ENCODE measurements at places on chromosomes 11 and 22. TPM values are rescaled to one million over a fixed set of nuclear protein-coding genes. Genes with fewer than 3 reads are reported as not detected.
A peak's percentile ranks its signal among the peaks of the same experiment; 100 is the strongest.

DNA sequence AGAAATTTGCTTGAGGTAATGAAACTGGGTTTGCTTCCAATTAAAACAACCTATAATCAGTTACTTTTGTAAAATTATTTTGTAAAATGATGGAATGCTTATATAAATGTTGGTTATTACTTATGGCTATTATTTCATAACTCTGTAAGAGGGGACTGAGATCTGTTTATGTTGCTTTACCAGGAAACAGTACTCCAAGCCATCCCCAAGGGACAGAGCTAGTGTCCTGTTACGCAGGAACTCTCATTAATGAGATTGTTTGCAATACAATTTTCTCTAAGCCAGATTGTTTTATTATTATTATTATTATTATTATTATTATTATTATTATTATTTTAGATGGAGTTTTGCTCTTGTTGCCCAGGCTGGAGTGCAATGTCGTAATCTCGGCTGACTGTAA, 2.3 kb upstream of the NOX4 start:
- H3K4me1 ChIP-seq: no peaks in the 10 kb centered on the region
- H3K27ac ChIP-seq: no peak overlapping the region
- H3K27me3 ChIP-seq: peaks cover 17% of the 10 kb centered on the region
- DNase-seq: no peak
- no peaks in the 10 kb centered on the region for H3K36me3 ChIP-seq
- H3K4me3 ChIP-seq: no peak overlapping the region

DNA sequence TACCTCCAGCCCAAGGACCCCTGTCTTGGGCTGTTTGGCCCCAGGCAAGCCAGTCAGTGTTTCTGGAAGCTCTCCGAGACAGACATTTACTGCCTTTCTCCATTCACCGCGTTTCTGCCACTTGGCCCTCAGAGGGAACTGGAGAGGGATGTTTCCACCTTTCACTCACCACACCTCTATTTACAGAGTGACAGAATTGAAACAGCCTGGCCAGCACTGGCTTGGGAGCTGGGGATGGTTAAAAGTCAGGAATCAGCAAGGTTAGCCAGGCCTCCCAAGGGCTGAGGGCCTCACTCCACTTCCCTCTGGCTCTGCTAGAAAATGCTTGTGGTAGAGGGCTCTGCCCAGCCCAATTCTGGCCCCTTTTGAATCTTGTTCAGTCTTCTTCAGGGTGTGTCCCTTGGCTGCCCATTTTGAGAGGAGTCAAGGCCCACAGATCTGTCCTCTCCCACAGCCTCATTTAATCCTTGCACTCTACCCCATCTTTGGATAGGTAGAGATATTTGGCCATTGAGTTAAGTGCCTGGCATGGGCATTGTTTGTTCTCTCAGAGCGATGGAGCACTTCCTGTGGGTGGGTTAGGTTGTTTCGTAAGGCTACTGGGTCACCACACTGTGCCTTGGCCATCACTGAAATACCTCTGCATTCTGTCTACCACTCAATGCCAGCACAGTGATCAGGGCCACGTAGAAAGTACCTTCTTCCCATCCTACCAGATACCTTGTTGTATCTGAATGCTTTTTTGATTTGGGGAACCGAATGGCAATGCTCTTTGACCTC, 119.2 kb downstream of the MICAL2 start:
- no peak overlapping the region for H3K27ac ChIP-seq
- no peaks in the 10 kb centered on the region for H3K4me1 ChIP-seq
- H3K4me3 ChIP-seq: no peak overlapping the region
- peaks cover 80% of the 10 kb centered on the region for H3K36me3 ChIP-seq
- no peak for DNase-seq
- no peaks in the 10 kb centered on the region for H3K27me3 ChIP-seq

GRCh38 chr11:95972060-95972459, 48.2 kb upstream of the MTMR2 start:
- DNase-seq: no peak
- H3K4me3 ChIP-seq: no peak overlapping the region
- no peaks in the 10 kb centered on the region for H3K36me3 ChIP-seq
- H3K27ac ChIP-seq: no peak overlapping the region

- no peak overlapping the region for H3K4me3 ChIP-seq
- H3K27ac ChIP-seq: no peak overlapping the region
- H3K36me3 ChIP-seq: no peaks in the 10 kb centered on the region
- no peaks in the 10 kb centered on the region for H3K27me3 ChIP-seq
- H3K4me1 ChIP-seq: no peaks in the 10 kb centered on the region
Measured at GRCh38 chr11:41449483-41450050, 9.9 kb downstream of the LRRC4C start.

DNA sequence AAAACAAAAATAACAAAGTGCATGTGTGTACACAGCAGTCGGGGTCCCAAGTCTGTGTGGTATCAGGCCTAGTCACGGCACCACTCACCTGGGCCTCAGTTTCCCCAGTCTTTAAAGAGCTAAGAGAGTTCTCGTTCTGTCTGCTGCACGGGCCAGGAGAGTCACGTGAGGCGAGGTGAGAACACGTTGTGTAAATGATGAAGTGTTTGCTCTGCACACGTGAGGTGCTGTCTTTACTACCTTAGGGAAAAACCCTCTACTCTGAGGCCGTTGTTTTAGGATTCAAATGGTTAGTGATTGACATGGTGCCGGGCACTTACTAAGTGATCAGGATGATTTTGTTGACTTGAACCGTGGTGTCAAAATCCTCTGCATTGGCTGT, 86.5 kb upstream of the PPARA start:
- no peak for DNase-seq
- no peaks in the 10 kb centered on the region for H3K27me3 ChIP-seq
- peak overlapping the region; percentile 100 for H3K27ac ChIP-seq
- no peaks in the 10 kb centered on the region for H3K36me3 ChIP-seq
- H3K4me1 ChIP-seq: peaks cover 17% of the 10 kb centered on the region

DNA sequence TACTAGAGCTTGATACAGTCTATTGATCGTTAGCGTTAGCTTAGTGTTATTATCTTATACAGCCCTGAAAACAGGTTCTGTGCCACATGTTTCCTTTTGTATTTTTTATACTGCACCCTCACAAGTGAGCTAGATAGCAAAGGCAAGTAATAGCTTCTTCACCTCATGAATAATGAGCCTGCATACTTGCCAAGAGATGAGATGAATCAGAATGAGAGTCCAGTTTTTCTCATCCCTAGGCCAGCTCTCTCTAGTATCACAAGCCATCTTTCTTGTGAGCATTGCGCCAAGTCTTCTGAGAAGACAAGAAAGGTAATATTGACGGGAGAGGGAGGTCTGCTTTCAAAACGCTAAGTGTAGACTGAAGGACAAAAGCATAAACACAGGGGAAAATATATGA, 8.7 kb upstream of the CARD18 start:
- H3K4me1 ChIP-seq: no peaks in the 10 kb centered on the region
- H3K27me3 ChIP-seq: no peaks in the 10 kb centered on the region
- no peaks in the 10 kb centered on the region for H3K36me3 ChIP-seq
- no peak overlapping the region for H3K27ac ChIP-seq

GRCh38 chr11:68524681-68525080, 64.1 kb downstream of the PPP6R3 start:
- peaks cover 78% of the 10 kb centered on the region for H3K36me3 ChIP-seq
- peaks cover 68% of the 10 kb centered on the region for H3K4me1 ChIP-seq
- no peaks in the 10 kb centered on the region for H3K27me3 ChIP-seq
- DNase-seq: no peak
- peak overlapping the region; percentile 21 for H3K27ac ChIP-seq

DNA sequence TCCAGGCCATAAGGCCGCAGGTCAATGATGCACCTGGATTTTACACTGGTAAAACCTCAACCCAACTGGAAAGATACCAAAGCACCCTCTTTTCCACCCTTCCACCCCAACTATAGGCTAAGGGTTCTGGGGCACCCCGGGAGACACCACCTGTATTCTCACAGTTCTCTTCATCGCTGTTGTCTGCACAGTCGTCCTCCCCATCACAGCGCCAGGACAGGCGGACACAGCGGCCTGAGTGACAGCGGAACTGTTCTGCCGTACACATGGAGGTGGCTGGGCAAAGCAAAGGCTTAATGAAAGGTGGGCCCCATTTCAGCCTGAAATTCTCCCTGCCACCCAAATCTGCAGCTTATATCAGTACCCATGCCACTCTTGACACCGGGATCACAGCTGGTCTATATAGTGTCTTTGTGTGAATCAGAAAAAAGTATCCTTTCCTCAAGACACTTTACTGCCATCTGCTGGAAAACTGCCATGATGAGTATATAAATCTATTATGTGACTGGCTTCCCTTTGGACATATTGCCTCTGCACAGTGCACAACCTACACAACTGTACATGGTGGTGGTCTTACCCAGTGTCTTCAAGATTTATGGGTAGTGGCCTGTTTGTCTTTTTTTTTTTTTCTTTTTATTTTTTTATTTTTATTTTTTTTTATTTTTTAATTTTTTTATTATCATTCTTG, 21.5 kb downstream of the LRP4 start:
- no peak overlapping the region for H3K4me3 ChIP-seq
- H3K27me3 ChIP-seq: no peaks in the 10 kb centered on the region
- H3K27ac ChIP-seq: no peak overlapping the region
- no peak for DNase-seq

DNA sequence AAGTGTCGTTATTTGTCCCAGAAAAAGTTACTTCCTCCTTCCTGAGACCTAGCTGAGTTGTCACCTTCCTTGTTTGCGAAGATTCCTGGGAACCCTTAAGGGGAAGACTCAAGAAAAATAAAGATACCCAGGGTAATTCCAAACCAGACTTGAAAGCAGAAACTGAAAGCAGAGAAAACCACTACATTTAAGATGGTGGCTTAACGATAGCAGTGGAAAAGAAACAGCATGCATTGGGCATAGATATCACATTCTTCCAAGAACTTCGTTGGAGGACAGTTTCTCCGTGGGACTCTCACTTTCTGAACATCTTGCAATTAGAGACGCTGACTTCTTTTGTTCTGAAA, 89.1 kb downstream of the FAM76B start:
- H3K27me3 ChIP-seq: no peaks in the 10 kb centered on the region
- no peak overlapping the region for H3K27ac ChIP-seq
- peaks cover 8% of the 10 kb centered on the region for H3K4me1 ChIP-seq
- H3K4me3 ChIP-seq: no peak overlapping the region
- no peaks in the 10 kb centered on the region for H3K36me3 ChIP-seq
- DNase-seq: no peak

- H3K36me3 ChIP-seq: peaks cover 94% of the 10 kb centered on the region
- H3K27ac ChIP-seq: no peak overlapping the region
- H3K4me1 ChIP-seq: no peaks in the 10 kb centered on the region
- H3K27me3 ChIP-seq: no peaks in the 10 kb centered on the region
- no peak for DNase-seq
- H3K4me3 ChIP-seq: no peak overlapping the region
Measured at GRCh38 chr11:13366266-13367026, 88.9 kb downstream of the BMAL1 start.

- peaks cover 100% of the 10 kb centered on the region for H3K36me3 ChIP-seq
- H3K4me3 ChIP-seq: no peak overlapping the region
- no peaks in the 10 kb centered on the region for H3K27me3 ChIP-seq
- DNase-seq: no peak
- no peak overlapping the region for H3K27ac ChIP-seq
Measured at GRCh38 chr11:3723014-3723708, 52.0 kb upstream of the CHRNA10 start.

DNA sequence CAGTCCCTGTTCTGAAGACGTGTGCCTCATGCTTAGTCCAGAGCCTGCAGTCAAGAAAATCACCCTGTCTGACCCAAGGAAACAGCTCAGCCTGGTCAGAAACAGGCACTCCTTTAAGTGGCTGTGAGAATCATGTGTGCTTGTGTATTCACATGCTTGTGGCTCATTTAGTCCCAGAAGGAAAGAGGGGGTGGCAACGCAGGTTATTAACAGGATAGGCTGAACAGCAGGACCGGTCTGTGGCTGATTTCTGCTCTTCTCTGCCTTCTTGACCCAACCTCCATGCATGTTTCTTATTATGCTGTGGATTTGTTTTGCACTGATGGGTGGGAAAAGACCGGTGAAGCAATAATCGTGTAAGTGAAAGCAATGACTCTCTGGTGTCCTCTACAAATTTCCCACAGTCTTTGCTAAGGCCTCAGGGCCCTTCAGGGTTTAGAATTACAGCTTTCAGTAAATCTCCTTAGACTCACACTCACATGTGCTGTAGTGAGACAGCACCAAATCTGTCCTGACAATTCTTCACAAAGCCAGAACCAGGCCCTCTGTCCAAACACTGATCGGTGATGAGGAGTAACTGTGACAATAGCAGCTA, 288.1 kb downstream of the ETS1 start:
- no peaks in the 10 kb centered on the region for H3K36me3 ChIP-seq
- H3K27me3 ChIP-seq: no peaks in the 10 kb centered on the region
- DNase-seq: no peak
- H3K4me3 ChIP-seq: no peak overlapping the region
- peaks cover 28% of the 10 kb centered on the region for H3K4me1 ChIP-seq

GRCh38 chr11:110242746-110243145, 53.7 kb downstream of the RDX start:
- H3K36me3 ChIP-seq: peaks cover 14% of the 10 kb centered on the region
- no peaks in the 10 kb centered on the region for H3K4me1 ChIP-seq
- H3K27me3 ChIP-seq: no peaks in the 10 kb centered on the region
- DNase-seq: no peak
- H3K4me3 ChIP-seq: no peak overlapping the region

DNA sequence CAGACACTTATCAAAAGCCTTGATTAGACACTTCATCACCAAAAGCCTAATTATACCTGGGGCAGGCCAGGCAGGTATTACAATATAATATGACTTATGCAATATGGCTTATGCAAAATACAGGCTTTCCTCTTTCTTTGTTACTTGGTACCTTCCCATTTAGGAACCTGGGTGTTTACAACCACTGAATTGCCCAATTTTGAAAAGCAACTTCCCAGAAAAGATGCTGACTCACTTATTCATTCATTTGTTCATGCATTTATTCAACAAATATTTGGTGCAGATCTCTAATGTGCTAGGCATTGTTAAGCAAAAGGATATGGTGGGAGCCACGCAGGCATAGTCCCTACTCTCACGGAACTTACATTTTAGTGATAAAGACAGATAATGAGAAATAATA, 13.6 kb upstream of the JAML start:
- no peak overlapping the region for H3K27ac ChIP-seq
- peaks cover 65% of the 10 kb centered on the region for H3K4me1 ChIP-seq
- no peak for DNase-seq
- no peaks in the 10 kb centered on the region for H3K27me3 ChIP-seq

The PRAME gene
- not detected for polyA plus RNA-seq

The SPDYC gene
- polyA plus RNA-seq: not detected

The APOL1 gene
- polyA plus RNA-seq: 13.4 TPM

The GUCY1A2 gene
- 1.2 TPM for polyA plus RNA-seq

All from heart left ventricle (tissue), 16 donors.